ENCODE measurements at places on chromosomes 11 and 22.

GRCh38 chr22:24200619-24201212 lies 19.4 kb downstream of the SUSD2 start:
- DNase-seq = no peak

DNA sequence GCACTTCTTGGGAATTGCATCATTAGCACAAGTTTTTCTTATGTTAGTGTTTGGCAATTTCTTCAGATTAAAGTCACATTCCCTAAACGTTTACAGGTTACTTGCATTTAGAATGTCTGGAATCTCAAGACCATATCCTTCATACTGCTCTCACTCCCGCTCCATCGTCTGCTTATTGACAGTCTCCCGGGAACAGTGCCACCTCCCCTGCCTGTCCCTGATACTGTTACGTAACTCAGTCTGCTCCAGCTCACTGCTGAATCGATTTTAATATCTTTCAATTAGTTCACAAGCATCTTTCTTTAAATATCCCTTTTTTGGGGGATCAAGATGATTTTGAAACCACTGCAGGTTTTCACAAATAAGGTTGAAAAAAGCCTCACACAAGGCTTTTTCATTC lies 48.2 kb downstream of the GLYATL2 start:
- DNase-seq = no peak

GRCh38 chr11:109514313-109515018 lies 92.5 kb downstream of the C11orf87 start:
- no peak for DNase-seq

GRCh38 chr11:102990145-102990544 lies 34.6 kb upstream of the MMP13 start:
- DNase-seq = no peak

GRCh38 chr11:94656968-94657367 lies 89.8 kb downstream of the PIWIL4 start:
- no peak for DNase-seq
